ENCODE measurements at places on chromosomes 3 and 15.
A peak's percentile ranks its signal among the peaks of the same experiment; 100 is the strongest.

DNA sequence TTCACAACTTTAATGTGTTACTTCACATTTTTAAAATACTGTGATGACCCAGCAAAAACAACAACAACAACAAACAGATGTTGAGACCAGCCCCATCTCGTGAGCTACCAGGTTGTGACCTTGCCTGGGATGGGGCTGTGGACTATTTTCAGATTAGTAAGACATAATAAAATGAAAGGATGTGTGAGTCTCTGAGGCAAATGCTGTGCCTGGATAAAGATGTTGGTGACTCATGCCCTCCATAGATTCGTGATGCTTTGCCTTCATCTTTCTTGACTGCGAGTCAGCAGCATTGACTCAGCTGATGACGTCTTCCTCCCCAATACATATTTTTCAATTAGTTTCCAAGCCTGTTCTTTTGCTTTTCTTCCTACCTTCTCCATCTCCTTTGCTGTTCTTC lies 453.0 kb upstream of the CFAP20DC start:
- H3K4me3 ChIP-seq: no peak overlapping the region
- H3K36me3 ChIP-seq: no peaks in the 10 kb centered on the region
- no peaks in the 10 kb centered on the region for H3K4me1 ChIP-seq
- no peaks in the 10 kb centered on the region for H3K27me3 ChIP-seq
- DNase-seq: peak; percentile 19
- no peak overlapping the region for H3K27ac ChIP-seq

- H3K4me1 ChIP-seq: no peaks in the 10 kb centered on the region
- H3K27me3 ChIP-seq: no peaks in the 10 kb centered on the region
- DNase-seq: no peak
- H3K4me3 ChIP-seq: no peak overlapping the region
- no peaks in the 10 kb centered on the region for H3K36me3 ChIP-seq
- no peak overlapping the region for H3K27ac ChIP-seq
Measured at GRCh38 chr3:4568841-4569240, 75.7 kb downstream of the ITPR1 start.

GRCh38 chr3:100665230-100665629 lies 44.1 kb upstream of the TFG start:
- H3K4me3 ChIP-seq: no peak overlapping the region
- H3K4me1 ChIP-seq: no peaks in the 10 kb centered on the region
- no peak overlapping the region for H3K27ac ChIP-seq
- no peaks in the 10 kb centered on the region for H3K36me3 ChIP-seq
- no peaks in the 10 kb centered on the region for H3K27me3 ChIP-seq

DNA sequence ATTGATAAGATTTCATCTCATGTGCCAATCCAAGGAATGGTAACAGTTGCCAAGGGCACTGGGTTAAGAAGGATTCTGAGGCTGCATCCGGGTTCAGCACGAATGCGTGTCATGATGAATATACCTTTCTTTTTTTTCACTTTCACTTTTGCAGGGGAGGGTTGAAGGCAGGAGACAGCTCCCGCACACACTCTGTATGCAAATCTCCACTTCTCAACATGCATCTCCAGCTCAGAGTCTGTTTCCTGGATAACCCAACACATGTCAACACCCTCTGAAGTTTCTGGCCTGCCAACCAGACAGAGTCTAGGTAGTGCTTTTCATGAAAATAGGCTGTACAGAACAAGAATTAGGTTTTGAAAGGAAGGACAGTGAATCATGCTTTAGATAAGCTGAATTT lies 21.6 kb downstream of the B4GALT4 start:
- peaks cover 2% of the 10 kb centered on the region for H3K4me1 ChIP-seq
- H3K27me3 ChIP-seq: no peaks in the 10 kb centered on the region
- DNase-seq: no peak
- peaks cover 39% of the 10 kb centered on the region for H3K36me3 ChIP-seq

DNA sequence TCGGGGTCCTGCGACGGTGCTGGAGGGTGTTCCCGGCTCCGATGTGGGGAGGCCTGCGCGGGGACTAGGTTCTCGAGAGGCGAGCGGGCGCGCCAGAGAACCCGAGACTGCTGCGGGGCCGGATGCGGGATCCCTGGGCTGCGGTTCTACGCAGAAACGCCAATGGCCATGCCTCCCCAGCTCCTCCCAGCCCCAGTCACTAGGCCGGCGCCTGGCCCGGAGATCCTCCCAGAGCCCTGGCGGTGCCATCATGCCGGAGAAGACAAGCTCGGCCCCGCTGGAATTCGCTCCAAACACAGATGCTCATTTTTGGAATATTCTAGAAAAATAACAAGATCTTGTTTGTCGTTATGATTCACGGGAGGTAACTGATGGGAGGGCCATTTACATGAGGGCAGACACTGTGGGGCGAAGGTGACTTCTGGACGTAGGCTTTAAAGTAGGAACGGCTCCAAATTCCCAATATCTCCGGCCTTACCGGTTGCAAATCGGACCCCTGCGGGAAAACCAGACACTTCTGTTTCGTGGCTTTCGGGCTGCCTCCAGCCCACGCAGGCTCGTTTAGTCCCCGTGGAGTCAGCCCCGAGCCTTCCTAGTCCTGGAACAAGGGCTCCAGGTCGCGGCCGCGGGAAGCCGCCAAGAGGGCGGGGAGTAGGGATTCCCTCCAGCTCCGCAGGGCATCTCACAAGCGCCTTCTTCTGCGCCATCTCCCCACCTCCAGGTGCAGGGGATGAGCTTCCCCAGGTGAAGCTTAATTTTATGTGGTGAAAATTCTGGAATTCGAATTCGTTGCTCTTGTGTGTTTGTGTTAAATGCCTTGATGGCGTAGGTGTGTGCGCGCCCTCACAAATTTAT lies 74.8 kb upstream of the POLG start:
- H3K27me3 ChIP-seq: peaks cover 94% of the 10 kb centered on the region
- DNase-seq: peak; percentile 35

DNA sequence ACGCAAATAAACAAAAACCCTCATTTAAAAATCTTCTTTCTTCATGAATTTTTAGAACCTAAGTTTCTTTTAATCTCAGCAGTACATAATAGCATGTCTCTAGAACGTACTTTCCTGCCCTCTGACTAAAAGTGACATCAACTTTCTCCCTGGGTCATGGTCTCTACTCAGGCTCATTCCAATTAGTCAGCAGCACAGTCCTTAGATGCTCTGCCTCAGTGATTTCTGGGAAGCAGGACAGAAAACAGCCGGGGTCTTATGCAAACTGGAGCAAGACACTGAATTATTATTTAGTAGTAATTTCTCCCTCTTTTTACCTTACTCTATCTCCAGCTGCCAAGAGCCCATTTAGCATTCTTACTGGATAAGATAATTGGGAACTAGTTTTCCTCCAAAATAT lies 365.2 kb downstream of the TUSC7 start:
- H3K4me3 ChIP-seq: no peak overlapping the region
- H3K4me1 ChIP-seq: no peaks in the 10 kb centered on the region
- no peak for DNase-seq
- no peaks in the 10 kb centered on the region for H3K27me3 ChIP-seq

DNA sequence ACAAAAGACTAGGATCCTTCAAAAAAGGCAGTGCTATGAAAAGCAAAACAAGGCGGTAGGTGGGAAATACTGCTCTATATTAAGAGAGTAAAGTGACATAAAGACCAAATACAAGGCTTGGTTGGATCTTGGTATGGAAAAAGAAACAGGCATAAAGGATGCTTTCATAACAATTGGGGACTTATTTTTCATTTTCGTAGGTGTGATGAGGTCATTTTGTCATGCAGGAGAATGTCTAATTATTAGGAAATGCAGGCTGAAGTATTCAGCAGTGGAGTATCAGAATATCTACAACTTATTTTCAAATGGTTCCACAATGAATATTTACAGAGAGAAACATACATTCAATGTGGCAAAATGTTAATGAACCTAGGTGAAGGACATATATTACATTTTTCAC lies 9.0 kb downstream of the XPC start:
- no peak overlapping the region for H3K27ac ChIP-seq
- H3K4me1 ChIP-seq: peaks cover 8% of the 10 kb centered on the region
- H3K36me3 ChIP-seq: peaks cover 56% of the 10 kb centered on the region

GRCh38 chr15:94576889-94577533 lies 345.6 kb downstream of the MCTP2 start:
- H3K27me3 ChIP-seq: no peaks in the 10 kb centered on the region
- H3K4me1 ChIP-seq: no peaks in the 10 kb centered on the region
- H3K4me3 ChIP-seq: no peak overlapping the region
- DNase-seq: peak; percentile 21
- H3K36me3 ChIP-seq: no peaks in the 10 kb centered on the region

DNA sequence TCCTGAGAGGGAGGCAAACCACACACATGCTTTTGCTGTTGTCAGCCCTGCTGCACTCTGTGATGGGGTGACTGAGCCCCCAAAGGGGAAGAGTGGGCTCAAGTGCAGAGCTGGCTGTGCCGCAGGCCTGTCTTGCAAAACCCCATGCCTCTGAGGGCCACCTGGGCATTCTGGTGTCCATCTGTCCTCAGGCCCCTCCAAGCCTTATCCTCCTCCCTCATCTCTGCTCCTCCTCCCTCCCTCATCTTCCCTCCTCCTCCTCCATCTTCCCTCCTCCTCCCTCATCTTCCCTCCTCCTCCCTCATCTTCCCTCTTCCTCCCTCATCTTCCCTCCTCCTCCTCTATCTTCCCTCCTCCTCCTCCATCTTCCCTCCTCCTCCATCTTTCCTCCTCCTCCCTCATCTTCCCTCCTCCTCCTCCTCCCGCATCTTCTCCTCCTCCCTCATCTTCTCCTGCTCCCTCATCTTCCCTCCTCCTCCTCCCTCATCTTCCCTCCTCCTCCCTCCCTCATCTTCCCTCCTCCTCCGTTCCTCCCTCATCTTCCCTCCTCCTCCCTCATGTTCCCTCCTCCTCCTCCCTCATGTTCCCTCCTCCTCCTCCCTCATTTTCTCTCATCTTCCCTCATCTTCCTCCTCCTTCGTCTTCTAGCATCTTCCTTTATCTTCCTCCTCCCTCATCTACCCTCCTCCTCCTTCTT lies 40.6 kb downstream of the CHDH start:
- DNase-seq: no peak
- H3K4me3 ChIP-seq: no peak overlapping the region
- H3K27ac ChIP-seq: no peak overlapping the region
- peaks cover 13% of the 10 kb centered on the region for H3K4me1 ChIP-seq
- H3K36me3 ChIP-seq: no peaks in the 10 kb centered on the region

DNA sequence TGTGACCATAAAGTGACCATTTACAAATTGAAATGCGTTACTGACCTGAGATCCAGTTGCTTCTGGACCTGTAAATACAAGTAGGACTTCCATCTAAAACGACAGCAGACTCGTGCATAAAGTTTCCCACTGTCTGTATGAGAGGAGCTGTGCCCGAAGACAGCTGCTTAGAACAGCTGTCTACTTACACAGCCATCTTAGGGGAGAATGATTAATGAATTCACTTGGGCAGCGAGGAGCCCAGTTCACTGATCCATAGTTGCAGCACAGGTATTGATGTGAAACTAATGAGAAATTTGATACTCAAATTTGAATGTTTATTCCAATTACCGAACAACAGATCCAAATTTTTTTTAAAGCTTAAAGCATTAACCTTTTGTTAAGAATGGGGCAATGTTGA lies 748.1 kb downstream of the NR2F2 start:
- H3K27ac ChIP-seq: no peak overlapping the region
- no peaks in the 10 kb centered on the region for H3K27me3 ChIP-seq
- no peaks in the 10 kb centered on the region for H3K36me3 ChIP-seq
- no peaks in the 10 kb centered on the region for H3K4me1 ChIP-seq

DNA sequence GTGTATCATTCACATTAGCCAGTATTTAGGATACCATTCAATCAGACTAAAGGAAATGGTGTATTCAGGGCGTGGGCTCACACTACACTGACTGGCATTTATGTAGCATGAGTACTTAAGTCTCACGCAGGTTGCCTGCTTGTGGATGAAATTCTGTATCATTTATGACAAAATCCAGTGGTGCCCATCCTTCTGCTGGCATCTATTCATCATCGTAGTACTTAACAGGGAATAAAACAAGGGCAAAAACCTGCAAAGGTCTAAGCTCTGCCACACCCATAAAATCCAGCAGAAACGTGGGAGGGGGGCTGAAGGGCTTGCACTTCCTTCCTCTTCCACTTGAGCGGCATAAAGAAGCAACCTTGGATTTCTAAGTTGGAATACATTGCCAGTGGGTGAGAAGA lies 2.7 kb downstream of the GAP43 start:
- no peak overlapping the region for H3K27ac ChIP-seq
- H3K4me3 ChIP-seq: no peak overlapping the region
- no peak for DNase-seq
- no peaks in the 10 kb centered on the region for H3K36me3 ChIP-seq

- no peaks in the 10 kb centered on the region for H3K4me1 ChIP-seq
- no peak overlapping the region for H3K27ac ChIP-seq
- no peak for DNase-seq
- H3K36me3 ChIP-seq: no peaks in the 10 kb centered on the region
- H3K4me3 ChIP-seq: peak overlapping the region; percentile 2
Measured at GRCh38 chr15:25240461-25241021, 198.3 kb downstream of the UBE3A start.

GRCh38 chr3:40476478-40477470 lies at the start of gene ZNF619:
ZNF619 (plus strand) TSS chr3:40477122; CDS start chr3:40477980, 858 bp downstream.
- DNase-seq: peak; percentile 40
- no peak within 1 kb of the TSS for H3K27ac ChIP-seq
- H3K4me3 ChIP-seq: peak within 1 kb of the TSS; percentile 76
- H3K4me1 ChIP-seq: peaks cover 3% of the 10 kb centered on the region
- no peaks in the 10 kb centered on the region for H3K27me3 ChIP-seq

DNA sequence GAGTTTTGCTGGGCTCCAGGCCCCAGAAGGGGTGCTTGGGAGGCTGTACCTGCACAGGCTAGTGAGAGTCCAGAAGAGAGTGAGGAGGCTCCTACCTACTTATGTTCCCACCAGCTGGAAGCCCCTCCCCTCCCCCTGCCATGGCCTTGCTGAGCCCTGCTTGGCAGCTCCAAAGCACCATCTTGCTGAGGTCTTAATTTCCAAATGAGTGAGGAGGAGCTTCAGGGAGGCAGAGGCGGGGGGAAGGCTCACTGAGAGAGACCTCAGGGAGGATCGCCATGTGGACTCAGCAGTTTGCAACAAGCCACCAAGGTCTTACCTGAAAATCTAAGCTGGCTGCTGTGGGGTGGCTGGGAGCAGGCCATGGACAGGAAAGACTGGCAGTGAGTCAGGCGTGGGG lies 8.7 kb upstream of the CACNA2D2 start:
- H3K4me1 ChIP-seq: no peaks in the 10 kb centered on the region
- H3K27ac ChIP-seq: no peak overlapping the region
- no peaks in the 10 kb centered on the region for H3K36me3 ChIP-seq
- no peak for DNase-seq

Measured in trophoblast cell (in vitro differentiated cells and primary cell).